ENCODE measurements at places on chromosomes 2 and 18. TPM values are rescaled to one million over a fixed set of nuclear protein-coding genes. Genes with fewer than 3 reads are reported as not detected.

Gene FAM228A
- 0.98 TPM for total RNA-seq

GRCh38 chr2:239351687-239352086 is 49.1 kb downstream of the HDAC4 start:
- no peak for DNase-seq

- no peak for DNase-seq
Observed at GRCh38 chr18:60508108-60508507, 135.5 kb upstream of the MC4R start.

Gene REG1B
- not detected for total RNA-seq

Gene ACADL
- total RNA-seq, result 10.6 TPM

GRCh38 chr18:58525928-58526424 is 102.9 kb downstream of the ALPK2 start:
- DNase-seq, result no peak

Gene CTAGE1
- not detected for total RNA-seq

GRCh38 chr18:58687871-58688308 is 16.6 kb downstream of the MALT1 start:
- no peak for DNase-seq

- no peak for DNase-seq
Observed at GRCh38 chr18:23460285-23461273, 7.5 kb downstream of the RIOK3 start.

Gene CRYGC
- not detected for total RNA-seq

- no peak for DNase-seq
Observed at GRCh38 chr2:215861607-215862350, 151.6 kb downstream of the MREG start.

GRCh38 chr18:25457601-25458000 is 105.6 kb upstream of the ZNF521 start:
- DNase-seq, result no peak

DNA sequence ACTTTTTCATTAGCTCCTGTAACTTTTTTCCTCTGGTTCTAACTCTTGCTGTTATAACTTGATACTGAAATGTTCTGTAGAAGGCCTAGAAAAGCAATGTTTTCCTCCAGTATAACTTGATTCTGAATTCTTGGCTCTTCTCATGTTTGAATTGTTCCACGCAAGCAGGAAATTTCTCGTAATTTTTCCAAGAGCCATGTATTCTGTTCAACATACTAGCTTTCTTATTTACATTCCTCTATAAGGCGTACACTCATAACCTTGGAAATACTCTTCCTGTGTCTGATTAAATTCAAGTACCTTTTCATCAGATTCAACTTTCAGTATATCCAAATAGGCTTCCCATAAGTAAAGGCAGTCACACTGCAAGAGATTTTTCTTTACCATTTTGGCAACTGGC is 109.1 kb downstream of the SMAD2 start:
- no peak for DNase-seq

DNA sequence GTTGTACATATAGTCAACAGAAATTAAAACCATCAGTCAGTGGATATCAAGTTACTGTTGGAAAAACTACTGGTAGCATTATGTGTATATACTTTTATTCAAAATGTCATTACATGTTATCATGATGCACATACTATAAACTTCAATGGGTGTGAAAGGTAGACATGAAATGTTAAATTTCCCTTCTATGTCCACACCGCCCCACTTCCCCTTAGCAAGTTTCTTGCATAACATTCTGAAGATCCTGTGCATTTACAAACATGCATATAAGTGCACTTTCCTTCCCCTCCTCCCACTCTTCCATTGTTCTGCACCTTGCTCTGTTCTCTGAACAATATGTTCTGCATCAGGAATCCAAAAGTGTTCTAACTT is 16.6 kb upstream of the HK2 start:
- DNase-seq, result peak; percentile 11

DNA sequence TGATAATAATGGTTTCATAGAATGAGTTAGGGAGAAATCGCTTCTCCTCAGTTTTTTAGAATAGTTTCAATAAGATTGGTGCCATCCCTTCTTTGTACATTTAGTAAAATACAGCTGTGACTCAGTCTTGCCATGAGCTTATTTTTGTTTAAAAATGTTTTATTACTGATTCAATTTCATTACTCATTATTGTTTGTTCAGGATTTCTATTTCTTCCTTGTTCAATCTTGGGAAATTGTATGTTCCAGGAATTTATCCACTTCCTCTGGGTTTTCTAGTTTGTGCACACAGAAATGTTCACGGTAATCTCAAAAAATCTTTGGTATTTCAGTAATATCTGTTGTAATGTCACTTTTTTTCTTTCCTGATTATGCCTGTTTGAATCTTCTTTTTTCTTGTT is 371.5 kb upstream of the SETBP1 start:
- no peak for DNase-seq

GRCh38 chr2:3134026-3134571 is 243.5 kb downstream of the EIPR1 start:
- DNase-seq, result no peak

GRCh38 chr2:64832936-64833335 is 156.3 kb upstream of the SLC1A4 start:
- no peak for DNase-seq

Gene DSEL
- 7.6 TPM for total RNA-seq

DNA sequence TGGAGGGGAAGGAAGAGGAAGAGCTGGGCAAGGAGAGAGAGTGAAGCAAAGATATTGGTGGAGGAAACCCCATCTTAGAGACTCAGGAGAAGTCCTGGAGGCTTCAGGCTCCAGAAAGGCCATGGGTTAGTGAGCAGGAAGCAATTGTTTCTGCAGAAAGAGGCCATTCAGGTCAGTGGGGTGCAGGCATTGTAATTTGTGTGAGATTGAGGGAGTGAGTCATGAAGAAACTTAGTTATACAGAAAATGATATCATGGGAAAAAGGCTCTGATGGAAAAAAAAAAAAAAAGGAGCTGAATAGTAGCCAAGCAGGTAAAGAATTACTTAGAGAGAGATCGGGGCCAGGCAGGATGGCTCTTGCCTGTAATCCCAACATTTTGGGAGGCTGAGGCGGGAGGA is 4.0 kb downstream of the EMILIN2 start:
- DNase-seq, result no peak

Gene PDE6D
- 23.6 TPM for total RNA-seq

GRCh38 chr2:30217644-30218337 is 13.5 kb upstream of the LBH start:
- no peak for DNase-seq

DNA sequence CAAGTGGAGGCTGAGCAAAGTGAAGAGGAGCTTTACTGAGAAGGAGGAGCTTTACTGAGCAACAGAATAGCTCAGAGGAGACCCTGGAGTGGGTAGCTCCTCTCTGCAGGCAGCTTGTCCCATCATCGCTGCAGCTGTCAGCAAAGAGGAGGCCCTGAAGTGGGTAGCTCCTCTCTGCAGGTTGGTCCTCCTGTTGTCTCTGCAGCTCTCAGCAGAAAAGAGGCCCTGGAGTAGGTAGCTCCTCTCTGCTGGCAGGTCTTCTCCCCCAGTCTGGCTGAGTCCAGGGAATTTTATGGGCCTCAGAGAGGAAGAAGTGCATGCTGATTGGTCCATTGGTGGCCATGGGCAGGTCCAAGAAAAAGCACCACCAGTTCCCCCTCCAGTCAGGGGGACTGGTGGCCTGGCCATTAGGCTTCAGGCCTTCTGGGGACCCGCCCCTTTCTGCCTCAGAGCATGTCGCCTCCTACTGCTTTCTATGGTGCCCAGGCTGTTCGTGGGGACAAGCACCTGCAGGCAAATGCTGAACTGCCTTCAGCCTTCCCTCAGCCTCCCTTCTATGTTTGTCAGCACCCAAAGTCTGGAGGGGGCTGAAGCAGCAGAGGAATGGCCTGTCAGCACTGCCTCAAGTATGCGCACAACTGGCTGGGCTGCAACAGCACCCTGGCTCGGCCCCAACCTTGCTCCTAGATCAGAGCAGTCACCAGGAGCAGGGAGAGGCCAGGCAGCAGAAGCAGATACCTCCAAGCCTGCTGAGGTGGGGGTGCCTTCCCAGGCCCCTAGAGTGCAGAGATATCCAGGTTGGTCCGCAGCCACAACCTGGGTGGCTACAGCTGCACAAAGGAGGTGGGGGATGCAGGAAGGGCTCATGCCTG is 5.9 kb downstream of the ZSCAN30 start:
- DNase-seq, result no peak

- no peak for DNase-seq
Observed at GRCh38 chr2:104476563-104476988, 377.3 kb upstream of the POU3F3 start.

GRCh38 chr2:229099231-229099630 is 171.9 kb downstream of the PID1 start:
- DNase-seq, result no peak

- no peak for DNase-seq
Observed at GRCh38 chr2:9378433-9379390, 44.6 kb downstream of the ITGB1BP1 start.

DNA sequence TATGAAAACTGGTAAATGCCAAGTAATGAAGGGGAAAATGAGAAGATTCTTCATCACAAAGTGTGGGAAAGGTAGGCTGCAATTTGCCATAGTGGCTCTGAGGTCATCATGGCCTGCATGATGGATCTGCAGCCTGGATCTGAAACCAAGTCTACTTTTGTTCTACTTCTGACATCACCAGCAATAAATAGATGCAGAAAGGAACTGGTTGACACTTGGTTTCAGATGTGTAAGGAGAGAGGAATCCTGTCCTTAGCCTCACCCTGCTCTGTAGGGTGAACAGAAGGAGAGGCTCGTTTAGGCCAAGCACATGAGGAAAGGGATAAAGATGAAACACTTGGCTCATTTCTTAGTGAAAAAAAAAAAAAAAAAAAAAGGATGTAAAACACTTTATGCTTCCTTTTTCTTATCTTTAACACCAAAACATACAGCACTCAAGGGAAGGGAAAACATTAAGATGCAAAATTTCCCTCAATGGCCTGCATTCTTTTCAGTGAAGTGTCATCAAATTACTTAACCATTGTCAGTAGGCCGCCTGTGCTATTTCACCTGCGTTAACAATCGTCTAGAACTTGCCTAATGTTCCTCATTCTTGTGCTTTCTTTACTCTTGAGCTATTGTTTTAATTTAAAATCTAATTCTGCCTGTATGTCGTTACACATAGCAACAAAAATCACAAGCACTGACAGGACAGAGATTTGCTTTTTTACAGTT is 3.9 kb downstream of the NEB start:
- no peak for DNase-seq

All from vagina (tissue), 2 donors.